ENCODE measurements at places on chromosomes 16 and 17.

DNA sequence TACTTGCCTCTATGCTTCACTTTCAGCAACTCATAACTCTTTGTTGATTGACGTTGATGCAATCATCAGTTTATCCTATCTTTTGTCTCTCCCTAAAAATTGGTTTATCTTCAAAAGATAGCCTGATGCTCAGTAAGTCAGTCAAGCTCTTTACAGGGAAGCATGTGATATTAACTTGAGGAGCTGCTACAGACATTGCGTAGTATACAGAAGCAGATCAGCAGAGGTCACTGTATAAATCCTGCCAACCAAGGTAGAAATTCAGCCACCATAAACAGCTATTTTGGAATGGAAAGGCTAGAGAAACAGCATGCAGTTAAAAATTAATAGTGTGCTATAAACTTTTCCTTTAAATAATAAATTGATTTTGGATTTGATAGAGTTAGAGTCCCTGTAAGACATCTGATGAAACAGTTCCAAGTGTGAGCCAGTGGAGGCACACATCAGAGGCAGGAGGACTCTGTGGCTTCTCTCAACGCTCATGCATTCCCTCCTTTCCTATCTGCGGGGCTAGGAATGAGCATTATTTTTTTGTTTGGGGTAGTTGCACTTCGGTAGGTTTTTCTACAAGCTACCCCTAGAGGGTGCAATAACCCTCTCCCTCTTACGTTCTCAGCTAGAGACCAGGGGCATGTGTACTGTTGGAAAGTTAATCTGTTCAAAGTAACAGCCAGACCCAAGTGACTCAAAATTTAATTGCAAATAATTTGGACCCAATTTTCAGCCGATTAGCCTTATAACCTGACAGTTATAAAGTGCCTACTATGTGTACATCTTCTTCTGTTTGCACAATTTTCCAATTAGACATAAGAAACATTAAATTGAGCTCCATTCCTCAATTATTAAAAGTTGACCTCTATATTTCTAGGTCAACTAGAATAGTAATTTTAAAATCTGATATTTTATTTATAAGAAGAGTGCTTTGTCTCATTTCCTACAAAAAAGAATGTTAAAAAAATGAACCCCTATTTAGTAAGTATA is 647.7 kb upstream of the SOX9 start:
- DNase-seq = no peak

DNA sequence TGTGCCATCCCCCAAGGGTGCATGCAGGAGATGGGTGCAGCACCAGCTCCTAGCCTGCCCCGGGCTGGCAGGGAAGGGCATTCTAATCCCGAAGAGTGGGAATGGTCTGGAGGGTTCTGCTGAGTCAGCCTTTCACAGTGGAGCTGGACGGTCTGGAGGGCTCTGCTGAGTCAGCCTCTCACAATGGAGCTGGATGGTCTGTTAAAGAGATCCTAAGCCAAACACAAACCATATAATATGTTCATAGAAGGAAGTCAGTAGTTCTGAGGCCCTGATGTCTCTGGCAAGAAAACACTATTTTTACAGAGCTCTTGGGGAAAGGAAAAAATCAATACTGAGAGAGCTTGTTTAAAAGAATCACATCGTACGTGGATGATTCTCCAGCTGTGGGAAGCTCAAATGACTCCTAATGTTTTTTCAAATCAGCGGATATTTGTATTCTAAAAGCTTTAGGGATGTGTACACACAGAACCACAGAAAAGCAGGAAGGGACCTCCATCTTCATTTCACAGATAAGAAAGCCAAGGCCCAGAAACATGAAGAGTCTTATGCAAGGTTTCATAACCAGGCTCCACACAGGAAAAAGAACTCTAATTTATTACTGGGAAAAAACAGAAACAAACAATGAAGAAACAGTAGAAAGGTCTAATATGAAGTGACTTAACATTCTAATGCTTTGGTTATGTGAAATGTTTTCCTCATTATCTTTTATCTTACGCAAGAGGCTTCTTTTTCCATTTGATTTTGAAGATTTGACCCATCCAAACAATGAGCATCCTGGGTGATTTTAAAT is 176.3 kb downstream of the VPS53 start:
- DNase-seq = no peak

DNA sequence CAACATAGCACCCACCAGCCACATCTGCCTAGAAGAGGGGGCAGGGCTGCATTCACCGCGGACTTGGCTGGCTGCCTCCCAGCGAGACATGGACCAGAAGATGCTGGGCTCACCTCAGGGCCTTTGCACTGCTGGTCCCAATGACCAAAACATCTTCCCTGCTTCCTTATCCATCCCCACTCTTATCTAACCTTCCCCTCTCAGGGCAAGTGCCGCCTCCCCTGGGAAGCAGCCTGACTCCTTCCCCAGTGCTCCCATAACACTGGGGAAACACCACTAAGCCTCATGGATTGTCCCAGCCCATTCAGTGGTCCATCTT is 5.7 kb downstream of the TMC6 start:
- no peak for DNase-seq

GRCh38 chr17:12605222-12605621 is 60.5 kb upstream of the MYOCD start:
- DNase-seq = no peak

GRCh38 chr17:41724476-41725050 is 9.9 kb downstream of the HAP1 start:
- DNase-seq = no peak

DNA sequence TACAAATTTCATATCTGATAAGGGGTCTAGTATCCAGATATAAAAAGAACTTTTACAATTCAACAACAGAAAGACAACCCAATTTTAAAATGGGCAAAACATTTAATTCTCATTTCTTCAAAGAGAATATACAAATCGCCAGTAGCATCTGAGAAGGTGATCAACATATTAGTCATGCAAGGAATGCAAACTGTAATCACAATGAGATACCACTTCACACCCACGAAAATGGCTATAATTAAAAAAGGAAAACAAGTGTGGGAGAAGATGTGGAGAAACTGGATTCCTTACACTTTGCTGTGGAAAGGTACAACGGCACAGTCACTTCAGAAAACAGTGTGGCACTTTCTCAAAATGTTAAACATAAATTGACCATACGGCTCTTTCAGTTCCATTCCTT is 168.2 kb downstream of the VPS53 start:
- no peak for DNase-seq

GRCh38 chr17:13492737-13493122 is 109.0 kb downstream of the HS3ST3A1 start:
- DNase-seq = no peak

DNA sequence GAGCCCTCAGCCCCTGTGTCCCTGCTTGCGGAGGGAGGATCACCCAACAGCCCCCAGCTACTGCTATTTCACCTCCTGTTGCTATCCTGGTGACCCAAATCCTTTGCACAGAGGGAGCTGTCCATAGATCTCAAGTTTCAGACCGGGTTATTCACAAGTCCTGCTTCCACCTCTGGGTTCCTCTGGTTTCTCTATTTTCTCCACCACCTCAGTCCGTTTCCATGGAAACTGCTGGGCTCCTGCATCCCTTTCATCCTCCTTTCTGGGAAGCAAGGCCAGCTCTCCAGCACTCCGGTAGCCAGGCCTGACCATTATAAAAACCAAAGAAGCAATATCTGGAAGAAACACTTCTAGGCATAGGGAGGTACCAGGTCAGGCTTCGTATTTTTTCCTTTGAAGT is 4.8 kb upstream of the CALB2 start:
- no peak for DNase-seq

DNA sequence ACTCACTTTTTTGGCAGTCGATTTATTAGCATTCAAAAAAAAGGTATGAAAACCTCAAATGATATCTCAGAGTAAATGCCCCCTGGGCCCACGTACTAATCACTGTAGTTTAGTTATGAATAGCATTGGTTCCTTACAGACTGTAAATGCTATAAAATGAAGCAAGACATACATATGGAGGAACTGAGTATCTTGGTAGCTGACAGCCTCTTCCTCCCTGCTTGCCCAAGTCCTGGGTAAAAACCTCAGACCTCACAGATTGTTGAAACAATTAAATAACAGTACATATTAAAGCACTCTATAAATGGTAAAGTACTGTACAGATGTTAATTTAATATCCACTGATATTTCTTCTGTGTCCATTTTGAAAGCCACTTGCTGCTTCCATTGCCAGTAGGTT is 33.2 kb upstream of the ABCC11 start:
- DNase-seq = no peak

DNA sequence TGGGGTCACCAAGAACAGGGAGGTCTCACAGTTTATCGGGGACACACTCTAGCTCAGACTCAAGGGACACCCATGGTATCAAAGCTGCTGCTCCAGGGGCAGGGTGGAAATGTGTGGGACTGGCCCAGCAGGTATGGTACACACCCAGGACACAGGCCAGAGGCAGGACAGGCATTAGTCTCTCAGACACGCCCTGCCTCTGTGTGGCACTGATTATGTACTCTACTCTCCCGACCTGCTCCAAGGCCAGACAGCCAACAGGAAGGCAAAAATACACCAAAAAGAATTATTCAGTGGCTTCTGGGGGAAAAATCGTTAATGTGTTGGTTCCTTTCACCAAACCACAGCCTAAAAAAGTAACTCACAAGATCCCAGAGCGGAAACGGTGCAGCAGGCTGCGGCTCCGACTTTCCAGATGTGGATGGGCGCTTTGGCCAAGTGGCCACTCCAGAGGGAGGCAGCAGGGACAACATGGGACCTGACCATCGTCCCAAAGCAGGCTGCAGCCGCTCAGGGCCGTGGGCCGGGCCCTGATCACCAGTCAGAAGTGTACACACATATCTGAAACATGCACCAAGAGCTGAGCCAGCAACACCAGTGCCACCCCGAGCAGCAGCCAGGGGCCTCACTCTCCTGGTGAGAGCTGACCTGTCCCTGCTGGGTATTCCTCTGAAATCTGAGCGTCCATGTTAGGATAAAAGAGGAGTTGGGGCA is 1.0 kb upstream of the SIRT7 start:
- DNase-seq = no peak

DNA sequence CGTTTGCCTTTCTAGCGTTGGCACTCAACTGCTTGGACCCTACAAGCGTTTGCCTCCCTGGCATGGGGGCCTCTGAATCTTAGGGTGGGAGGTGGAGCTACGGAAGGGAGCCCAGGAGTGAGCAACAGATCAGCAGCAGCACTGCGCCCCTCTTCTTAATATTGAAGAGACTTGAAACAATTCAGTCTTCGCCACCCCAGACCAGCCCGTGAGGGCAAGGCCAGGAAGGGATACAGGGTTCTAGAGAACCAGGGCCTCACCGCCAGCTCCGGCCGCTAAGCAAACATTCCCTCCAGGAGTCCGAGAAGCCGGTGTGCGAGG is 1.5 kb upstream of the GPRC5C start:
- no peak for DNase-seq

GRCh38 chr16:12461971-12462370 is 341.7 kb downstream of the CPPED1 start:
- DNase-seq = no peak

- no peak for DNase-seq
Observed at GRCh38 chr16:14109782-14110727, 38.9 kb downstream of the MRTFB start.

DNA sequence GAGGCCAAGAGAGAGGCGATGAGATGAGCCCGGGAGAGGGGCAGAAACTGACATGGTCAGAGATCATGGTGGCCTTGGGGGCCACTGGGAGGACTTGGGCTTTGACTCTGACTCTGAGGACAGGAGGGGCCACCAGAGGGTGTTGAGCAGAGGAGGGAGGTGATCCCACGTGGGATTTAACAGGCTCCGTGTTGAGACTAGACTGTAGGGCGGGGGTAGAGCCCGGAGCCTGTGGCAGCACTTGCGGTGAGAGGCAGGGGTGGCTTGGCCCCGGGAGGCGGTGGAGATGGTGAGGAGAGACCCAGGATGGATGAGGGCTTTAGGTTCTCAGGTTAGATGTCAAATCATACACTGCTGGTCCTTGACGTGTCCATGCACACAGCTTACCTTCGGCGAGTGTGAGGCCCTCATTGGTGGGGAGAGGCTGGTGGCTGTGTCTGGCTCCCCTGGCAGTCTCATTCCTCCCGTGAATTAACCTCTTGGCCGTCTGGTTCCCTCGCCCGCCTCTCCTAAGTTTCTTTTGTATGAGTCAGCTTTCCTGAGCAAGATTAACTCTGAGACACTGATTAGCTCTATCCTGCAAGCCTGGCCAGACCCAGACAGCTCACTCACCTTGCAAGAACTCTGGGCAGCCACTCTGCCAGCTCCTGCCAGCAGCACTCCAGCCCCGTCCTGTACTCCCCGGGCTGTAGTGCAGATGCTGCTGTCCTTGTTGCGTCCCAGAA is 39.7 kb downstream of the VPS35L start:
- no peak for DNase-seq

GRCh38 chr17:77473615-77474226 is 333.0 kb downstream of the SEC14L1 start:
- no peak for DNase-seq

GRCh38 chr17:57832314-57833178 is 17.3 kb downstream of the MRPS23 start:
- no peak for DNase-seq

- no peak for DNase-seq
Observed at GRCh38 chr17:44581868-44582267, 24.6 kb downstream of the FZD2 start.

- DNase-seq = no peak
Observed at GRCh38 chr17:57530508-57530907, 214.6 kb downstream of the CCDC182 start.

DNA sequence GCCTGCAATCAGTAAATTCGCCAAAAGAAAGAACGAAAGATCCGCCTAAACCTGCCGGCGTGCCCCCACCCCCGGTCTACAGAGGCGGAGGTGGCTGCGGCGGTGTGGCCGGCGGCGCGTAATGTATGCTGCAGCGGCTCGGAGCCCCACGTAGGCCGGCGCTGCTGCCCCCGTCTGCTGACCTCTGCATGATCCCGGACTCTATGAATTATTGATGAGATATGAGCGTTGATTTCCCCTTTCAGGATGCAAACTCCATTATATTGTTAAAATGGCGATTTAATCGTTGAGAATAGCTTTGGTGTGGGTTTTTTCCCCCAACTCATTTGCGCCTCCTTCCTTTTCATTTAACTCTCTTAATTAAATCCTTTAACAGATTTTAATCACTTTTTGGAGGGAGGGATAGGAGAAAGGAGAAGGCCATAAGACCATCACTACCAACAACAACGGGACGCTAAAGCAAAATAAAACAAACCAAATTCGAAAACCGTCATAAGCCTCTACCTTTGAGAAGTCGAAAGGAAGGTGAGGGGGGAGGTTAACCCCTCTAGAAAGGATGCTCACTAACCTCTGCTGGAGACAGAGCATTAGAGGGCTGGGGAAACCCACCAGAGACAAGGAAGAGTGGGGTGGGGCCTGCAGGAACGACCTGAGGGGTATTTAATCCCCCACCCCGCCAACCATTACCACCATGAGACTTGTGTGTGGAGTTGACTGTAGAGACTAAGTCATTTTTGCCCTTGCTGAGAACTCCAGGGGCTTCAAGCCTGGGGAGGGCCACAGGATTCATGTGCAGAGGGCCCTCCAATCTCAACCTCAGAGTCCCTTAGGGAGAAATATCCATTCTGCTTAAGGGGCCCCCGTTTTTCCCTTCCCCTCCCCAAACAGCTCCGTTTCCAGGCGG is 3.4 kb downstream of the HOXB3 start:
- peak; percentile 39 for DNase-seq

- DNase-seq = no peak
Observed at GRCh38 chr17:76331083-76331482, 22.6 kb downstream of the PRPSAP1 start.

All from activated CD8-positive, alpha-beta memory T cell treated with anti-CD3 and anti-CD28 coated beads, Interleukin-2, amount 50 U/mL, for 4 hours (primary cell).